ENCODE measurements at places on chromosomes 5 and 9.
A peak's percentile ranks its signal among the peaks of the same experiment; 100 is the strongest.

- no peak for DNase-seq
These were observed 13.4 kb upstream of the PCSK5 start for GRCh38 chr9:75876999-75877640.

- no peak for DNase-seq
These were observed 515.0 kb downstream of the EFNA5 start for GRCh38 chr5:107155707-107156106.

- DNase-seq = no peak
These were observed 177.3 kb upstream of the ACTBL2 start for GRCh38 chr5:57659886-57660285.

DNA sequence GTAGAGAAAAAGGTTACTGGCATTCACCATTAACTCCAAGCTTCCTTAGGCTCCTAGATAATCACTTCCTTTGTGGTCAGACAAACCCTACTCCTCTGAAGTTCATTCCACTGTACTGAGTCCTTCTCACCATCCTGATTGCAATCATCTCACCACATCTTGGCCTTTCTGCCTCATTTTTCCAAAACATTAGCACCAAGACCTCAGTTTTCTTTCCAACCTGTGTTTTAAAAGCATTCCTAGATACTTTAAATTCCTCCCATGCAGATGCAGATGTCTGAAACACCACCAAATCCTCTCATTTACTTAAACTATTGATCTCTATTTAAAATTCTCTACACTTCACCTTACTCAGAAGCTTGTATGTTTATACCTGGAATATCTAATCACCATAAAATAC, 961.3 kb upstream of the CTNND2 start:
- no peak for DNase-seq

DNA sequence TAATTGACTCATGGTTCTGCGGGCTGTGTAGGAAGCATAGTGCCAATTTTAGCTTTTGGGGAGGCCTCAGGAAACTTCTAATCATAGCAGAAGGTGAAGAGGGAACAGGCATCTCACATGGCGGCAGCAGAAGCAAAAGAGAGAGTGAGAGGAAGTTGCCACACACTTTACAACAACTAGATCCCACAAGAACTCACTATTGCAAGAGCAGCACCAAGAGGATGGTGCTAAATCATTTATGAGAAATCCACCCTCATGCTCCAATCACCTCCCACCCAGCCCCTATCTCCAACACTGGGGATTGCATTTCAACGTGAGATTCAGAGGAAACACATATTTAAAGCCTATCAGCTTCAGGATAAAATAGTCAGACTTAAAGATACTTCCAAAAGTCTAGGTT, 36.1 kb upstream of the LPAR1 start:
- no peak for DNase-seq

DNA sequence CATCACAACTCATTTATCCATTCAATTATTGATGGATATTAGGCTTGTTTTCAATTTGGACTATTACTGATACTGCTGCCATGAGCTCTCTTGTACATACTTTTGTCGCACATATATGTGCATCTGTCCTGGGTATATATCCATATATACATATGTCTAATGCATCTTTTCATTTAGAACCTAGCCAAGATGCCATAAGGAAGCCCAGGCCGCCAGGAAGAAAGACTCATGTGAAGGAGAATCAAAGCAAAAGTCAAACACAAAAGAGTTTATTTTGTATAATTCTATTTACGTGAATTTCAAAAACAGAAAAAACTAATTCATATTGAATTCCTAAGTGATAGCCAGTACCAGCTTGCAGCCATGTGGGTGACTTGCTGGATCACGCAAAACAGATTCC, 79.0 kb downstream of the ADAMTS12 start:
- DNase-seq = no peak

GRCh38 chr5:123095798-123096120, 6.7 kb downstream of the PRDM6 start:
- DNase-seq = no peak

DNA sequence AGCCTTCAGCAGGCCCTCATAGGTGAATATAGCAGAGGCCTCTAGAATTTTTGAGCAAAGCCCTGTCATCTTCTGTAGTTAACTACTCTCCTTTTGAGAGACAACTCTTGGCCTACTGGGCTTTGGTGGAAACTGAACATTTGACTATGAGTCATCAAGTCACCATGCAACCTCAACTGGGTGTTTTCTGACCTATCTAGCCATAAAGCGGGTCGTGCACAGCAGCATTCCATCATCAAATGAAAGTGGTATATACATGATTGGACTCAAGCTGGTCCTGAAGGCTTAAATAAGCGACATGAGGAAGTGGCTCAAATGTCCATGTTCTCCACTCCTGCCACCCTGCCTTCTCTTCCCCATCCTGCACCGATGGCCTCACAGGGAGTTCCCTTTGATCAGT, 1115.5 kb downstream of the TAF11L14 start:
- DNase-seq = no peak

DNA sequence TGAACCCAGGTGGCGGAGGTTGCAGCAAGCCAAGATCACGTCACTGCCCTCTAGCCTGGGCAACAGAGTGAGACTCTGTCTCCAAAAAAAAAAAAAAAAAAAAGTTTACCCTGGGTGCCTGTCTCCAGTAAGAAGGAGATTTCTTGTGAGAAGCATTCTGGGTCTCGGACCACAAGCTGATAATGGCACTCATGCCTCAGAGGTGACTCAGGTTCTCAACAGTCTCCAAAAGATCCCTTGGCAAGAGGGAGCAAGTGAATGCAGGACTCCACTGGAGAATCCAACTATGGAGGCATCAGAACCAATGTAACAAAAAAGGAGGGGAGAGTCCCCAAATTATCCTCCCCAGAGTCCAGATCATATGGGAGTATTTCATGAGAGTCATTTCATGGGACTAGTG, 106.0 kb upstream of the LRRTM2 start:
- no peak for DNase-seq

DNA sequence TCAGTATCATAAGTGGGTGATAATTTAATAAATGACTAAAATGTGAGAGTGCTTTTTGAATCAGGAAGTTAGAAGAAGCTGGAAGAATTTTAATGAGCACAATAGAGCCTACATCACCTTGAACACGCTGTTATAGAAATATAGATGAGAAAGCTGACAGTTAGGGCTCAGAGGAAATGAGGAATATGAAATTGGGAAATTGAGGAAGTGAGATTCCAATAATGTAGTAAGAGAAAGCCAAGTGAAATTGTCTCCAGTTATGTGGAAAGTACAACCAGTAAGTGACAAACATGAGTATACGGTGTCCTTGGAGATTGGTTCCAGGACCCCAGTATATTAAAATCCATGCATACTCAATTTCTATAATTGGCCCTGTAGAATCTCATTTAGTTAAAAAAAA, 235.9 kb upstream of the FAM174A start:
- DNase-seq = no peak

- DNase-seq = no peak
These were observed 681 bp upstream of the ETF1 start for GRCh38 chr5:138543730-138544104.

- DNase-seq = no peak
These were observed 838 bp downstream of the POLK start for GRCh38 chr5:75512383-75513074.

DNA sequence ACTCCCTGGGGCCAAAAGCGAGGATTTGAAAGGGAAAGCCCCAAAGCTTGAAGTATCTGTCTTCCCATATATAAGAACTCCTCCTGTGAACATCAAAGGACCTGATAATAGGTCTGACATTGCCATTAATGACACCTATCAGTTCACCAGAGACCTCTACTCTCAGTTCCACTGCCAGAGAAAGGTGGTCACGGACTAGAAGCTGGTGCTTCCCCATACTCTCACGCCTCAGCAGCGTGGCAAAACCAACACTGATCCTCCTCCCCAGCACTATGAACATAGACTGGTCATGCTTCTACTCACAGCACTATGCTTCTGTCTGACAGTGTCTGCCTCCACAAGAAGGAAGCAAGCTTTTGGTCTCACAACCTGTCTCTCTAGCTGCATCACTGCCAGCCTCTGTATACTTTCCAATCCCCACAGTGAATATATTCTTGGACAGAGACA, 37.9 kb downstream of the NRG2 start:
- DNase-seq = no peak

DNA sequence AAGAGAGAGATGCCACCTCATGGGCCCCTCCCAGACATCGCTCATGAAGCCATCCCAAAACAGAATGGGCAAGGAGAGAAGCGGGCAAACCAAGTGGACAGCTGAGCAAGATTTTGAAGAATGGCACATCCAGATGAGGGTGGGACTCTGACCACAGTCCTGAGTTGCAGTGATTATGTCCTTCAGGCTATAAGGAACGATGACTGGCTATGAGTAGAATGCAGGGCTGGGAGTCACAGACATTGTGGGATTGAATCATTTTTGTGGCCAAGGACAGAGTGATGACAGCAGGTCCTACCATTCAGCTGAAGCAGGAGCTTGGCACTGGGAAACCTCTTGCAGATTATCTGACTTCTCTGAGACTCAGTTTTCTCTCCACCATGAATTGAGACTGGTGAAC, 245.7 kb upstream of the SLC30A5 start:
- DNase-seq = no peak

GRCh38 chr9:87245271-87245670, 252.4 kb upstream of the DAPK1 start:
- DNase-seq = no peak

GRCh38 chr9:13513286-13513685, 233.8 kb upstream of the MPDZ start:
- no peak for DNase-seq

- DNase-seq = no peak
These were observed 357.0 kb upstream of the PIK3R1 start for GRCh38 chr5:67858471-67859031.

DNA sequence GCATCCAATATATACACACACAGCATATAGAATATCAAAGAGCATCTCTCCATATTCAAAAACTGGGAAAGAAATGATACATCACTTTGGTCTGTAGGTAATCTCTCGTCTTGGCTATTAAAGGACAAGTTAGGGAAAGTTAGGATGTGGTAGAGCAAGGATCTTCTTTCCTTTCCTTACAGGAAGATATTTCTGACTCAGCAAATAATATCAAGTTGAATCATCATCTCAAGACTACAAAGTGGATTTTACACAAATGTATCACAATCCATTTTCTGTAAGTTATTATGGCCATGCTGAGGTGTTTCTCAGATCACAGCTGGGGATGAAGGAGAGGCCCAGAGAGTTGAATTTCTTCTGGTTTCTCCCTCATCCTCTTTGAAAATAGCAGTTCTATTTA, 651.7 kb upstream of the CCNG1 start:
- DNase-seq = no peak

- DNase-seq = peak; percentile 18
These were observed 116.6 kb upstream of the SLC44A1 start for GRCh38 chr9:105127863-105128220.

GRCh38 chr5:40831346-40832210, 3.4 kb downstream of the RPL37 start:
- no peak for DNase-seq

- DNase-seq = no peak
These were observed 619 bp upstream of the APC start for GRCh38 chr5:112737070-112737462.

DNA sequence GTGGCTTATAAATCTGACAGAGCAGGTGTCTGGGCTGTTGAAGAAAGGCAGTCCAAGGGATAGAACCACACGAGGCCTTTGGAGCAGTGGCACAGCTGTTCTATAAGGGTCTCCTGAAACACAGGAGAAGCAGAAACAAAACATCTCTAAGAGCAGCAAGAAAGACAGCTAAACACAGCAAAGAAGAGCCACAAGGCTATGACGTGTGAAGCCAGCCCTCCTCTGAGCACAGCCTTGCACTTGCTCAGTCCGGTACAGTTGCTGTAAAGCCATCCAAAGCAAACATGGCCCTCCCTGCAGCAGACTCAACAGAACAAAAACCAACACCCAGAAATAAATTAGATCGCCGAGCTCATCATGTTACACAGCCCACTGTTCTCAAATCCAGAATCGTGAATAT, 2.6 kb upstream of the GZMK start:
- DNase-seq = no peak

- no peak for DNase-seq
These were observed 134.7 kb downstream of the SLC1A3 start for GRCh38 chr5:36741128-36741527.

GRCh38 chr5:34863946-34864345, 25.0 kb downstream of the TTC23L start:
- DNase-seq = no peak

GRCh38 chr5:18370531-18370930, 736.3 kb downstream of the TAF11L14 start:
- DNase-seq = no peak

DNA sequence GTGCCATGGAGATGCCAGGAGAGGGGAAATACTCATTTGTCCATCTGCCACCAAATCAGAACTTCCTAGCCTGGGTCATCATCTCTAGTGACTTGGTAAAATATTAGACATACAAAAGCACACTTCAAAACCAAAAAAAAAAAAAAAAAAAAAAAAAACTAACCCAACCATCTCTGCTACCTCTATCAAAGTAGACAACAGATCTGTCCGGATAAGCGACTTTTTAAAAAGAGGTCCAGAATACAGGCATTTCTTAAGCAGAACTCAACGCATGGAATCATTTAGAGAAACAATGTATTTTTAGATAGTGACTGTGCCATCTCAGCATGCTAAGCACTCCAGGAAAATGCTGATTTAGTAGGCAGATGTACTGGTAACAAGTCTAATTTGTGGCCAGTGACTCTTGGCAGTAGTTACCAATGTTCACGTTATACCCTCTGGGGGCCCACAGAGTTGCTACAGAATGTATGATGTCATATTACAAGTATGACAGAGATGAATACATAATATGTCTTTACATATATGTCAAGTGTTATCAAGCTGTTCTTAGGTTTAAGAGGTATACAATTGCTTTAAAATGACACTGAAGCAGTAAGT, 107.8 kb downstream of the SMIM23 start:
- DNase-seq = no peak

DNA sequence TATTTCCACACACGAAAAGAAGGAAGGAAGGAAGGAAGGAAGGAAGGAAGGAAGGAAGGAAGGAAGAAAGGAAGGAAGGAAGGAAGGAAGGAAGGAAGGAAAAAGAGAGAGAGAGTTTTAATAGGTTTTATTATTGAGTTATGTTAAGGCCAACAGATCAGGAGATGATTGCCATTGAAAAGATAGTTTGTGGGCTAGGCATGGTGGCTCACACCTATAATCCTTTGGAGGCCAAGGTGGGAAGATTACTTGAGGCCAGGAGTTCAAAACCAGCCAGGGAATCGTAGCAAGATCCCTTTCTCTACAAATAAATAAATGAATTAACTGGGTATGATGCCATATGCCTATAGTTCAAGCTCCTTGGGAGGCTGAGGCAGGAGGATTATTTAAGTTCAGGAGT, 877.2 kb downstream of the TLE4 start:
- no peak for DNase-seq

DNA sequence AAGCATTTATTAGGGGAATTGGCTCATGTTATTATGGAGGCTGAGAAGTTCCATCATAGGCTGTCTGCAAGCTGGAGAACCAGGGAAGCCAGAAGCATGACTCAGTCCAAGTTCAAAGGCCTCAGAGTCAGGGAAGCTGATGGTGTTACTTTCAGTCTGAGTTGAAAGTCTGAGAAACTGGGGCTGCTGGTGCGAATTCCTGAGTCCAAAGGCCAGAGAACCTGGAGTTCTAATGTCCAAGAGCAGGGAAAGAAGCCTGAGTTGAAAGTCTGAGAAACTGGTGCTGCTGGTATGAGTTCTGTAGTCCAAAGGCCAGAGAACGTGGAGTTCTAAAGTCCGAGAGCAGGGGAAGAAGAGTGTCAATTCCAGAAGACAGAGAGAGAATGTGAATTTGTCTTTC, 641.1 kb downstream of the ISL1 start:
- no peak for DNase-seq
